Right ventricle myocardium inferior (tissue), 1 donor: ENCODE measurements at places on chromosomes 4 and X.

DNA sequence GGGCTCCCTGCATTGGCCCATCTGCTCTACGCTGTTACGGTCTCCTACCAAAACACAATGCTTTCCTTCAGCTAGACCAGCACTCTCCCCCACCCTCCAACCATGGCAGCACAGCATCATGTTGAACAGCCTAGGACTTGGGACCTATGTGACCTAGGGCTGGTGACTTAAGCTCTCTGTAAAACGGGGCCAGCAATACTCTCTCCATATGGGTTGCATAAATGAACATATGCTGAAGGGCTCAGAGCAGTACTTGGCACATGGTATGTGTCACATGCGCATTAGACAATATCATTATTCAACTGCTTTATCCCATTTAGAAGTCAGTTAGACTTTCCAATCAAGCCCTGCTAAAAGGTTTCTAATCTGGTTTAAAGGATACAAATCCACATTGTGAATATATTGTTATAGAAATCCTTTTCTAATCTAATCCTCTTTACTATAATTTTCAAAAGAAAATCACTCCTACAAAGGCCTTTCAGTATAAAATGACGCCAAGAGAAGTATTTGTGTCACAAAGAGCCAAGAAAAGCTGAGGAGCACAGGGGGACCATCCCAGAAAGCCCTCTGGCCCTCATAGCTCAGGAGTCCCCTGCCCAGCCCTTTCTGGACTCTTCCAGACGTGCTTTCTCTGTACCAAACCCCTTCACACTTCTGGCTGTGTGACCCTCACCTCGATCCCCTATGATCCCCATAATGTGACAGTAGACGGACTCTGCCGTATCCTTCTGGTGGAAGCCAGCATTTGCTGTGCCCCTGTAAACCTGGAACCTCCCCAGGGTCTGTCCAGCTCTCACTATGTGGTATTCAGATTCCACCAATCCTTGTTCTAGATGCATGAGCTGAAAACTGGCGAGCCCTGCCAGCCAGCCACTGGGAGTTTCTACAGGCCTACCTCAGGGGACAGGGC, 42.3 kb downstream of the NSG1 start:
- no peak for DNase-seq

GRCh38 chr4:21982087-21982486, 33.5 kb upstream of the KCNIP4 start:
- no peak for DNase-seq

DNA sequence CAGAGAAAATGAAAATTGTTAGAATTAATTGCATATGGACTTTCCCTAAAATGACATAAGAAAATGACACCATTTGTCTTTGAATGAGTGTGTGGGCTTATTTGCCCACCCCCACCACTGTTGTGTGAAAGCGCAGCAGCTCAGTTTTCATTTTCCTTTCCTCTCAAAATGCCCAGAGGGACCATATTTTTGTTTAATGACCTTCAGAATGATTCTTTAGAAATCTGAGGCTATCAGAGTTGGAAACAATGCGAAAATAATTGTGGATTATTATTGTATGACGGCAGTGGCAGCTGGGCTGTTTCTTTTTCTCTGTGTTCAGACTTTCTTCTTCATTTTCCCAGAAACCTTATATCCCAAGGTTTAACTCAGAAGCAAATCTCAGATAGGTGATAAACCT, 44.6 kb upstream of the TEX13A start:
- no peak for DNase-seq

DNA sequence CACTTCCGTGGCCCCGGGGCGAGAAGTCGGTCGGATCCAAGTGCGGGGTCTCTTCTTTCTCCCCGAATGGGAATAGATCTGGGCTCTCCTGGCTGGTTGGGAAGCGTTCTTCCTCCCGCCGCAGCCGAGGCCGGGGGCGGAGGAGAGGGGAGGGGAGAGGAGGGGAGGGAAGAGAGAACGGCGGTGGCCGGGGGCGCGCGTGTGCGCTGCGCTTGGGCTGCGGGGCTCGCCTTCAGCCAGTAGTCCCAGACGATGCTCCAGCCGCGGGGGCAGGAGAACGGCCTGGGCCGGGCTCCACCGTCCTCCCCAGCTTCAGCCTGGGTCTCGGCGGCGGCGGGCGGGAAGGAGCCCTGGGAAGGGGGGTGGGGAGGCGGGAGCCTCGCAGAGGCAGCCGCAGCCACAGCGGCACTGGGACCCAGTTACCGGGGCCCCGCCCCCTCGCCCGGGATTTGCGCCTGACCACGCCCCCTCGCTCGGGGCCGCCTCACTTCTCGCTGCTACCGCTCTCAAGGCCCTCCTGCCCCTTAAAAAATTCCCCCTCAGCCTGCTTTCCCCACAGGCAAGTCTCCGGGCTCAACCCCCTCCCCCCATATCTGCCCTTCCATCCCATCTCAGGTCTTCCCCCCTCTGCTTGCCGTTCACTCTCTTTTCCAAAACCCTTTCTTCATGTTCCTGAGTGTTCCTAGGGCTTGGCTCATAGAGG, at the start of gene FGD1:
Gene FGD1, minus strand, starts transcription at position 421 of the 703 bp plus-strand sequence. CDS start 802 bp downstream, outside the sequence.
- peak; percentile 86 for DNase-seq

DNA sequence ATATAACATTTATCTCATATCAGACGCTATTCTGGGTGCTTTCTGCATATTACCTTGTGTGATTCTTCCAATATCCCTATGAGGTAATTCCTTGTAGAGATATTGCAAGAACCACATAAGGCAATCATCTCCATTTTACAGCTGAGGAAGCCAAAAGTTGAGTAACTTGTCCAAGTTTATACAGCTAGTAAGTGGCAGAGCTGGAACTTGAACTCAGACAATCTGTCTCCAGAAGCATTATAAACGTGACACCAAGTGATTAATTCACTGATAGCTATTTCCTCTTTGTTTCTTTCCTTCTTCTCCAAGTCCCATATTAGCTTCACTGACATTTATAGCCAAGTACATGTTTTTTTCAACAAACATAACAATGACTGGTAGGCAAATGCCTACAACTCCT, 7.3 kb downstream of the EMCN start:
- no peak for DNase-seq

DNA sequence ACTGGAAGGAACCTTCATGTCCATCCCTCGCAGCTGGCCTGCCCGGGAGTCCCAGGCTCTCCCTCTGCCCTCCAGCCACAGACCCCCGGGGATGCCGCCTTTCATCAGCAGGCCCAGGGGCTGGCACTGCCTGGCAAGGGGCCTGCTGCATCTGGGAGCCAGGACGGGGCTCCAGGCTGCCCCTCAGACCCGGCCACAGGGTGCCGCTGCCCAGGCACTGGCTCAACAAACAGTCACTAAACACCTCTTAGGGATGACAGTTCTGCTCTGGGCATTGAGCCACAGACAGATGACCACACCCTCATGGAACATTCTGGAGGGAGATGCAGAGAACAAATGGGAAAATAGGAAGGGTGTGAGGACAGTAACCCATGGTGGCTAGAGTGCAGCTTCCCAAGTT, 109.3 kb downstream of the HMX1 start:
- DNase-seq = peak; percentile 15

DNA sequence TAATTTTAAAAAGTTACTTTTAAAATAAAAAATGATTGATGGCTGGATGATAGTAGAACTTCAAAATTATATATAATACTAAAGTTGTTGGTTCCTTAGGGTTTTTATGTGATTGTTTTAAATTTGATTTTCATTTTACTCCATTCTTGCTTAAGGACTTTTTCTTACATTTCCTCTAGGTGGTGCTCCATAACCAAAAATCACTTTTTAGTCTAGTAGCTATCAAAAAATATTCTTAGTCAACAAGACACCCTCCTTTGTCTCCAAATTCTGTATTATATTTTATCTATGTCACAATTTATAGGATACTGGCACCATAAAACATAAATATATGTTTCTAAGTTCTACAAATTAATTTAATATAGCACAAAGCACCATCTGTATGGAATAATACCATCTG, 67.2 kb upstream of the BRWD3 start:
- no peak for DNase-seq

DNA sequence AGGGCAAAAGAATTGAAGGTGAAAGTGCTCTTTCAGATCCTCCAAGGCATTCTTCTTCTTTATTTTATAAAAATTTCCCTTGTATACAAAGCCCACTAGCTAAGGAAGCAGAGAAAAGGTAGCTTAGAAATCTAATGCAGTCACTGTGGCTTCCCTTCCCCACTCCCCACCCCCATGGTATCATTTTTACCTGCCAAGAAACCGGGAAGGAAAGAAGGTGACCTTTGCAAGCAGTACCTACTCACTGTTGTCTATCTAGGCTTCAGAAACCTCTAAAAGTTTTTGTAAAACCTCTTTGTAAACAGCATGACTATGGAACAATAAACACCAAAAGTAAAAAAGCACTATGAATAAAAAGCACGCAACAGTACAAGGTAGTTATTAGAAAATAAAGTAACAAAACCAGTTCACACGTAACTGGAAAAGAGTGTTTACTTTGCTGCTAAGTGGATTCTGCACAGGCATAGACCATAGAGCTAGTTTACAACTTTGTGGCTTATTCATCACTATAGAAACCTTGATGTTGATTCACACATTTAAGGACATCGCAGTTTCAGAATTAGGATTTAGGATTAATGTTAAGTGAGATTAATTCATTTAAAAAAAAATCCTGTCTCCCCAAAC, 109.6 kb upstream of the FTHL17 start:
- DNase-seq = no peak

GRCh38 chr4:141248029-141248428, 27.3 kb downstream of the ZNF330 start:
- DNase-seq = no peak

DNA sequence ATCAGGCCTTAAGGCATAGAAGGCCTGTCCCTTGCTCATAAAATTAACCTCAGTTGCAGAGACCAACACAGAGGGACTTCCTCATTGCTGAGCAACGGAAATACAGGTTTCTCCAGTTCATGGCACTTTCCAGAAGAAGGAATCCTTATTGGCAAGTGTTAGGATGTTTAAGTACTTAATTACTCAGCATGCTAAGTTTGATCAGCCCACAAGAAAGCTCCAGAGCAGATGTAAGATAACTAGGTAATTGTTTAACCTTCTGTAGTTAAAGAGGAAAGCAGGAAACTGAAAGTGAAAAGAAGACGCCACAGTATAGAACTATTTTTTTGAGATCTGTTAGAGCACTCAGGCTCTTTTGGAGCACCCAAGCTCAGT, 33.5 kb downstream of the SMS start:
- DNase-seq = no peak

DNA sequence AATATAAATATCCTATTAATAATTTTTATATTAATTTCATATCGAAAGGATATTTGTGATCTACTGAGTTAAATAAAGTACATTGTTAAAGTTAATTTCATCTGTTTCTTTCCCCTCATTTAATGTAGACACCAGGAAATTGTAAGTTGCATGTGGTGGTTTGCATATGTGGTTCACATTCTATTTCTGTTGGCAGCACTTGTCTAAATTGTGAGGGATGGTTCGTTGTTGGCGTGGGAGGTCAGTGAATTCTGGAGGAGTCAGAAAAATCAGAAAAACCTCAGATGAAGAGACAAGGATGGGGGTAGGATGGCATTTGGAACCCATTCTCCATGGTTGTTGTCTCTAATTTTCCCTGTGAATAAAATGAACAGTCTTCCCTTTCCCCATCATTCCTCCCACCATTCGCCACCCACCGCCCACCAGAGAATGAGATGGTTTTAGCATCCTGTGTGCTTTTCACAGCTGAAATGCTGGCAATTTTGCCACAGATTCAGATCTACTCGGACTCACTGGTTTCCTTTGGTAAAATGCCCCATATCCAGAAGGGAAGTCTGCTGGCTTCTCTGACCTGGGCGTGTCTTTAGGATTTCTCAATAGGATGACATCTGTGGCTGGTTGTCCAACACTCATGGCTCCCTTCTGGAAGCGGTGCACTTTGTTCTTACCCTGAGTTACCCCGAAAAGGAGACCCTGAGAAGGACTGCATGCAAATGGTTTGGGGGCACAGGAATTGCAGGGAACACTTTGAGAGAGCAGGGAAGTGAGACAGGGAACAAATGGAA, 52.3 kb downstream of the LGI2 start:
- DNase-seq = no peak

GRCh38 chr4:55781812-55782211, 37.8 kb upstream of the EXOC1L start:
- DNase-seq = no peak

DNA sequence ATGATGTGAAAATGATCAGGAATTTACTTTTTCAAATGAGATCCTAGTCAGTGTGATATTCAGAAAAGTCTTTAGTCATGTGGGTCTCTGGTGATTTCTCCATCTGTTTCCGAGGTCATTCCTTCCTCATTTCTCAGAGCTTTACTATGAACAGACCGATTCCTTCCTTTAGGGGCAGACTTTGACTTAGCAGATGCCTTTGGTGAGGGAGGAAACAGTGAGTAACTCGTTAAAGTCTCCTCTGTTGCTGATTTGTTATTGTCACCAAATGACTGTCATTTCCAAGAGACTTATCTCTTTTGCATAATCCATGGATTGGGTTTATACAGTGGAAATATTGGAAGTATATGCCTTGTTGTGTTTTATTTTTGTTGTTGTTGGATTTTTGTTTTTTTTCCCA, 76.2 kb upstream of the CD99 start:
- no peak for DNase-seq

DNA sequence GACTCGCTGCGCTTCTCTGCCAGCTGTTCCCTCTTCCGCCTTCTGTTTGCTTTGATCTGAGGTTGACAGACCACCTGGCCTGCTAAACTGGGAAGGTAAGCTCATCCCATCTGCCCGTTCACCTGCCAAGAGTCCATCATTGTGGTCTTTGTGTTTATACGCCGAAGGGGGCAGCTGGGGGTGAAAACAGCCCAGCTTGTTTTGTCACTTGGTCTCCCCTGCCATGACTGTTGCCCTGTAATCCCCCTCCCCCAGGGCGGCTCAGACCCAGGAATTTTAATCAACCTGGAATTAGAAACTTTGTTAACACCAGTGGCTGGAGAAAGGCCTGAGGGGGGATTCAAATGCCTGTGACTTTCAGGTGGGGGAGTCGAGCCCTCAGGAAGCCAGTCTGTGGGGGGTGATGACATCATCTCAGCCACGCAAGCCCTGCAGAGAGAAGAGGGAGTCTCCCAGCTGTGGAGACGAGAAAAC, 333.3 kb downstream of the BCOR start:
- no peak for DNase-seq

DNA sequence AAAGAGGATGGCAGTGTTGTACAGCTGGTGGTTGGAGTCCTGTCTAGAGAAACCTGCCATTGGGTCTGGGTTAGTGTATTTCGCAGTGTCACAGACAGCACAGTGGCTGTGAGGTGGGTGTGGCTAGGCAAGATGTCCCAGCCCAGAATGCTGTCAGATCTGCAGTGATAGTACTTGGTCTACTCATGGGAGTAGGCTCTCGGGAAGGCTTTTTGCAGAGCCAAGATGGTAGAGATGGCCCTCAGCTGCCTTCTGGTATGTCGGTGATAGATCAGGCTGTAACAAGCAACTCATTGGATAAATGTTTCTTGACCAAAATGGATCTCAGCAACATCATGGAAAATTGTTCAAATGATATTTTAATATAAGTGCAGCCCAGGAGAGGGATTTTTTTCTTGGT, 84.3 kb upstream of the WDR1 start:
- no peak for DNase-seq

GRCh38 chr4:168978001-168978700, 31.9 kb downstream of the CBR4 start:
- no peak for DNase-seq

DNA sequence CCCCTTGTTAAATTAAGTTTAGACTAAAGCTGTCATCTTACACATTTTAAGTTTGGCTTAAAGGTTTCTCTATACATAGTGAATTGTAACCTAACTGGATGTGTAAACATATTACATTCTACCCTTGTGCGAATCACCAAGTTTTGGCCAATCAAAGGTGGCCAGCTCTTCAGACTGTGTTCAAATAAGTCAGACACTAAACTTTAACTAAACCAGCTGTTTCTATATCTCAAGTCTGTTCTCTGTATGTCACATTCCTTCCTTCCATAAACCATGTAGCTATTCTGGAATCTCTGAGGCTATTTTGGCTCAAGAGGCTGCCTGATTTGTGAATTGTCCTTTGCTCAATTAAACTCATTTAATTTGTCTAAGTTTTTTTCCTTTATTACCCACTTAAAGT, 6.7 kb downstream of the SULT1B1 start:
- DNase-seq = no peak
